ENCODE measurements at places on chromosomes 1 and 21.

DNA sequence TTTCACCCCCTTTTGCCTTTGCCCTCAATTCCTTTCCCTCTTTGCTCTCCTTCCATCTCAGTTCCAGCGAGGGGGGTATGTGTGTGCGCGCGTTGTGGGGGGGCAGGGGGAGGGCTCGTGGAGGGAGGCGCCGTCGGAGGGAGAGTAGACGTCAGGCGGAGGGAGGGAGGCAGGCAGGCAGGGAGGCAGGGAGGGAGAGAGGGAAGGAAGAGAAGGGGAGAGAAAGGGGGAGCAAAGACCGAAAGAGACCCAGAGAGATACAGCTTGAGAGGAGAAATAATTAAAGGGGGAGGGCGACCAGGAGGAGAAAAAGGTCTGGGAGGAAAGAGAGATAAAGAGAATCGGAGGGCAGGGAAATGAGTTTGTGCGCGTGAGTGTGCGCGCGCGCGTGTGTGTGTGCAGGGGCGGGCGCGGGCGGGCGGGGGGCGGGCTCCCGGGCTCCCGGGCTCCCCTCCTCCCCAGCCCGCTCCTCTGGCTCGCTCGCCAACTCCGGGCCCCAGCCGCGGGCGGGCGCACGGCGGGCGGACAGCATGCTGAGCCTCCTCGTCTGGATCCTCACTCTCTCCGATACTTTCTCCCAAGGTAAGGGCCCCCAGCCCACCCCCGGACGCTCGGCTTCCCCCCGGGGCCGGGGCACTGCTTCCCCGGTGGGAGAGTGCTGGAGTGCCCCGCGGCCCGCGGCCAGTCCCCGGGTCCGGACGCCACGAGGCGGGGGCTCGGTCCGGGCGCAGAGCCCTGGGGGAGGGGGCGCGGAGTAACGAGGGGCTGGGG, at the start of gene KIRREL1:
KIRREL1 (plus strand) TSS at position 499 of the 771 bp plus-strand sequence; CDS start at position 531, 32 bp downstream.
- no peak for DNase-seq

DNA sequence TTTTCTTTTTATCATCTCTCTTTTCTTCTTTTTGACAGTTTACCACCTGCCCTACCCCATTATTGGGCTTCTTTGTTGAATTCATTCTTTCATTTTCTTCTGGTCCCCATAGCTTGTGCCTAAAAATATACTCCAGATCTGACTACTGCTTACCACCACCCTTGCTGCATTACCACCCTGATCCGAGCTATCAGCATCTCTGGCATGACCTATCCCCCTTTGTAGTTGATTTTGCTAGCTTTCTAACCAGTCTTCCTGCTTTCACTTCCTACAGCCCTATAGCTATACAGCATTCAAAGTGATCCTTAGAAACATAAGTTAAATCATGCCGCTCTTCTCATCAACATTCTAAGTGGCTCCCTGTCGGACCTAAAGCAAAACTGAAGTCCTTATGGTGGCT, 59.4 kb upstream of the MPC2 start:
- no peak for DNase-seq

GRCh38 chr21:38643404-38644023, 145.2 kb upstream of the ERG start:
- no peak for DNase-seq

GRCh38 chr1:101382135-101382534, 145.3 kb downstream of the S1PR1 start:
- no peak for DNase-seq

DNA sequence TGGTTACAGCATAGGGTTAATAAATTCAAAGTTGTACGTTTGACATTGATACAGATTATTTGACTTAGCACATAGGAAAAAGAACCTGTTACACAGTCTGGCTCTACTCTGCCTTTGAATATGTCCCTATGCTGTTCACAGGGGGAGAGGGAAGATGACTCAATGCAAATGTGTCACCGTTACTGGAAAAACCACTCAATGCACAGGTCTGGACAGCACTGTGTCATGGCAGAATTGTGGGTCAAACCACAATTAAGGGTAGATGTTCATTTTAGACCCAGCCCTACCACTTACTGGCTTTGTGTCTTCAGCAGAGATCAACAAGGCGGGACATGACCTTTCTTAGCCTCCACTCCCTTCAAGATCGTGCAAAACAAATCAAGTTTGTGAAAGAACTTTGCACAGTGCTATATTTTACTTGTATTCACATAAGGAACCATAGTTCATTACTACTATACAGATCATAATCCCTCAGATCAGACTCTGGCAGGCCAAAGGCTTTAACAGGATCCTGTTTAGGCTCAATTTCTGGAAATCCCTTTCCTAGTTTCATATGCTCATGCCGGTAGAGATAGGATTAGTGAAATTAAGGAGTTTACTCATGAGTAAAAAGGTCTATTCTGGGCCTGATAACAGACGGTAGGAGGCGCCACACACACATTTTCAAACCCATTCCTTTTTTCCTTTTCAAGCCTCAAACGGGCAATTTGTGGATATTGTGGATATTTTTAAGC, 22.1 kb downstream of the EIF2D start:
- peak; percentile 96 for DNase-seq

GRCh38 chr1:247540581-247540980, 4.3 kb upstream of the OR2C3 start:
- no peak for DNase-seq

- DNase-seq = no peak
Measured at GRCh38 chr1:209198961-209199750, 384.4 kb upstream of the CAMK1G start.

- peak; percentile 15 for DNase-seq
Measured at GRCh38 chr21:34609244-34609932, 5.5 kb downstream of the RCAN1 start.

- no peak for DNase-seq
Measured at GRCh38 chr1:160883581-160884513, 1.1 kb downstream of the ITLN1 start.

GRCh38 chr1:116226017-116226416, 114.8 kb downstream of the MAB21L3 start:
- DNase-seq = no peak

DNA sequence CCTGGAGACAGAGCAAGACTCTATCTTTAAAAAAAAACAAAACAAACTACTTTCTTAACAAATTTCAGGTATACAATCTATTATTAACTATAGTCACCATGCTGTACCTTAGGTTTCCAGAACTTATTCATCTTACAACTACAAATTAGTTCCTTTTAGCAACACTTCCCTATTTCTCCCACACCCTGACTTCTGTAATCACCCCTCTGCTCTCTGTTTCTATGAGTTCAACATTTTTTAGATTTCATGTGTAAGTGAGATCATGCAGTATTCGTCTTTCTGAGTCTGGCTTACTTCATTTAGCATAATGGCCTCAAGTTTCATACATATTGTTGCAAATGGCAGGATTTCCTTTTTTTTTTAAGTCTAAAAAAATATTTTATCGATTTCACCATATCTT, 77.9 kb upstream of the LPGAT1 start:
- DNase-seq = no peak

GRCh38 chr1:33182401-33182841, 578 bp upstream of the TRIM62 start:
- DNase-seq = no peak

GRCh38 chr1:33327587-33328325, 6.9 kb upstream of the A3GALT2 start:
- DNase-seq = peak; percentile 44

GRCh38 chr1:154154534-154155191, at the start of gene NUP210L:
Gene NUP210L, minus strand, starts transcription at chr1:154155073.
- no peak for DNase-seq

DNA sequence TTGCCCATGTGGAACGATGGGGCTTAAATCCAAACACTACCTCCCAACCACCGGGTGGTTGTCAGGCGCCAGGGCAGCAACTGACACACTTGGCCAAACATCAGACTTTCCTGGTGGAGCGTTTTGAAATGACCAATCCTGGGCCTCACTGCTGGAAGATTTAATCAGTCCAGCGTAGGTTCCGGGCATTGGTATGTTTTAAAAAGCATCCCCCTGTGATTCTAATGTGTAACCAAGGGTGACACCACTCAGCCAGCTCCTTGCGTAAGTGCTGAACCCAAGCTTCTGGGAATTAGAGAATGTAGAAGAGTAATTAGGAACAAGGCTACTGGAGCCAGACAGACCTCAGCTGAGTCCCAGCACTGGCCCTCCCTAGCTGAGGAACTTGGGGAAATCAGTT, 44.8 kb upstream of the KAZN start:
- DNase-seq = no peak

DNA sequence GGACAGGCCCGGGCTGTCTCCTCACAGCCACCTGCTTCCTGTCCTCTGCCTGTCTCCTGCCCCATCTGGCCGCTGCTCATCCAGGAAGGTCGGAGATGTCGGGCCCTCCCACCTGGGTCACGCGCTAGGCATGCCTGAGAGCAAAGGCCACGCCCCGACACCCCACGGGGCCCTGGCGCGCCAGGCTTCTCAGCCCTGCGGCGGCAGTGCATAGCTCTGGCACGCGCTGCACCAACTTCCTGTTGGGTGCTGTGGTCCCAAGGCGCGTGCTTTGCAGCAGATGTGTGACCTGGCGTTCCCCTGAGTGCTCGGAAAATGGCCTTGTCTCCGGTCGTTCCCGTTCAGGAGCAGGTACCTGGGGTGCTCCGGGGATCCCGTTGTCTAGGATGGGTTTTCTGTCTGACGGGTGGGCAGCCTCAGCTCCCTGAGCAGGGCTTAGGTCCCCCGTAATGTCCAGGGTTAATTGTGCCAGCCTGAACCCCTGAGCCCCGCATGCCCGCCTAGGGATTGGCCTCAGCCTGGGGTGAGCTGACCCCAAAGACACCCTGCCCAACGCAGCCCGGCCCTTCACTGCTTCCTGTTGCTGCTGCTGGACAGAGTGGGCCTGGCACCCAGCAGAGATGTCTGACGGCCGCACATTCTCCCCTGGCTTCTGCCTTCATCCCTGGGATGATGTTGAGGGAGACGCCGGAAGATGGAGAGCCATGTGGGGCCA, 19.4 kb upstream of the KCNAB2 start:
- peak; percentile 98 for DNase-seq

DNA sequence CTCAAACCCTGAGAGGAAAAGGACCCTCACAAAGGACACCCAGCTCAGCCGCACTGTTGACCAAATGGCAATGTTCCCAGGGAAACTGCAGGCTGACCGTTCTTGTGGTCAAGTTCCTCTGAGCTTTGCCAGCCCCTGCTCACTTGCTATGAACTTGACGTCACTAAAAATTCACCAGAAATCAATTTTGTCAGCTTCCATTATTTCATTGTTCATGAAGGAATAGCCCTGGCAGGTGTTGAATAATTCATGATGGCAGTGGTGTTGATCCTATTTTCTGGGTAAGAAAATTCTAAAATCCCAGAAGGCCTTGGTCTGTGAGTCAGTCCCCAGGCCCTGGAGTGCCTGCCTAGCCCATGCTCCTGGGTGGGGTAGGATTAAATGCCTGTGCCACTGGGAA, 318.9 kb downstream of the ZNF326 start:
- DNase-seq = no peak

DNA sequence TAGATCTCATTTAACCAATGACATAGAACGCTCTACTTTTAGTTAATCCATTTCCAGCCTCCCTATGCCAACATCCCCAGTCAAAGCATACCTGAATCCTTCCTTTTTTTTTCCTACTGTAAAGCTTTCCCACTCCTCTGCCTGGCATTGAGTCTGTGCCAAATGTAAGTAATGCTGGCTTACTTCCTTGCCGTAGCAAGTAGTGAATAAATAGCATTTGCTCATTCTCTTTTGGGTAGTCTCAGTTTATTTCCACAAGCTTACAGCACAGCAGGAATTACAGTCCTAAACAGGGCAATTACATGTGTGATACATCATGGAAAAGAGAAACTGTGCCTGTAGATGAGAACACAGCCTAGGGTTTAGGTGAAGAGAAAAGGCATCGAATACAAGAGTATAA, 352.6 kb upstream of the NEGR1 start:
- no peak for DNase-seq

DNA sequence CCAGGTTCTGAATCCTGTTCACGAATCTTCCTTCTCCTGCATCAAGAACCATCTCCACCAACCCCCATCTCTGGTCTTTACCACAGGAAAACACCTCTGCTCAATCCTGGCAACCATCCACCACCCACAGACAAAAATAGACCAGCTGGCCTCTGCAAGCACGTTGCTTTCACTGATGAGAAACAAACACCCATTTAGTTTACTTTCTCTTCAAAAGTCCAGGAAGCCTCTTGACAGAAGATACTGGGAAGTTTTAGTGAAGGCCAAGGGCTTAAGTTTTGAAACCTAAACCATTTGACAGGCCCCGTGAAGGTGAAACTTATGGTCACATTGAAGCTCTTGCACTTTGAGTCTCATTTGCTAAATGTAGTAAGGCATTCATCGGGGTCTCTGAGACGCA, 122.6 kb upstream of the PPP2R5A start:
- DNase-seq = peak; percentile 38

DNA sequence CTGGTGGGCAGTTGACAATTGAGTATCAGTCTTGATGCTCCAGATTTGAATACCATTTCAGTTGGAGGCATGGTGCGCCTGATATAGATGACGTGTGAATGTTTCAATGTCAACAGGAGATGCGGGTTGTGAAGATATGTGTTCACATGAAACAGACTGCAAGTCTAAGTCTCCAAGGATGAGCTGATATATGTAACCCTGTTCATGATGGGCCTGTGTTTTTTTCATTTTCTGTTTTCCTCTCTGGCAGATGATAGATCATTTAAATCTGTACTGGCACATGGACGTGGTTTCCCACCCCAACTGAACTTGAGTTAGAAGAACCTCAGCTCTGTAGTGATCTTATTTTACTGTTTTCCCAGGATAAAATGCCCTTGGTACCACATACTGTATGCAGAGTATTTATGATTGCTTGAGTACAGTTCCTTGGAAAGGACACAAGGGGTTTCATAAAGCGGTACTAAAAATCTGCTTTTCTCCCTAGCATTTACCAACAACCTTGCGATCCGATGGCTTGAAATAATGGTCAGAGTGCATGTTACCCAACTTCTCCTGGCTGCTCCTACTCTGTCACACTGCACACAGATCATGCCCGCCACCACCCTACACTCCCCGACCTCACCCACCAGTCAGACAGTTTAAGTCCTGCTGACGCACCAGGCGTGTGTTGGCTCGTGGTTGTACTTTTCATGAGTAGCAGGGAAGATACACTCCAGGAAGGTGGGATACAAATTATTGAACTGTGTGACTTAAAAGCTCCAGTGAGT, 131.1 kb downstream of the NFIA start:
- DNase-seq = peak; percentile 15

Data from activated CD4-positive, alpha-beta T cell treated with anti-CD3 and anti-CD28 coated beads, Interleukin-10, Interleukin-2, amounts not matched to agents 100 ng/mL and 50 ng/mL, durations not matched to agents 16 hours and 8 hours (primary cell).